Hepatocyte (in vitro differentiated cells): ENCODE measurements at places on chromosomes 12 and 14. TPM values are rescaled to one million over a fixed set of nuclear protein-coding genes. Genes with fewer than 3 reads are reported as not detected.

GRCh38 chr12:39355841-39356240 lies 87.1 kb downstream of the KIF21A start:
- DNase-seq, result no peak
- no peaks in the 10 kb centered on the region for H3K36me3 ChIP-seq
- no peaks in the 10 kb centered on the region for H3K4me1 ChIP-seq
- no peak overlapping the region for H3K4me3 ChIP-seq
- no peak overlapping the region for H3K27ac ChIP-seq

The CD163L1 gene
- total RNA-seq, result 0.84 and 1.7 TPM in 2 replicates

- H3K4me1 ChIP-seq, result peaks cover 12% of the 10 kb centered on the region
- H3K36me3 ChIP-seq, result no peaks in the 10 kb centered on the region
- DNase-seq, result peak; percentile 77
- no peaks in the 10 kb centered on the region for H3K27me3 ChIP-seq
- H3K27ac ChIP-seq, result peak overlapping the region; percentile 96
- H3K4me3 ChIP-seq, result peak overlapping the region; percentile 92
Observed at GRCh38 chr12:19440019-19440858, 947 bp downstream of the AEBP2 start.

The PIK3C2G gene
- total RNA-seq, result 6.7 and 7.1 TPM in 2 replicates

The EPYC gene
- total RNA-seq, result 0.27 and 0.92 TPM in 2 replicates
